NCI-H146 (cell line): ENCODE measurements at places on chromosomes 12 and 14.

DNA sequence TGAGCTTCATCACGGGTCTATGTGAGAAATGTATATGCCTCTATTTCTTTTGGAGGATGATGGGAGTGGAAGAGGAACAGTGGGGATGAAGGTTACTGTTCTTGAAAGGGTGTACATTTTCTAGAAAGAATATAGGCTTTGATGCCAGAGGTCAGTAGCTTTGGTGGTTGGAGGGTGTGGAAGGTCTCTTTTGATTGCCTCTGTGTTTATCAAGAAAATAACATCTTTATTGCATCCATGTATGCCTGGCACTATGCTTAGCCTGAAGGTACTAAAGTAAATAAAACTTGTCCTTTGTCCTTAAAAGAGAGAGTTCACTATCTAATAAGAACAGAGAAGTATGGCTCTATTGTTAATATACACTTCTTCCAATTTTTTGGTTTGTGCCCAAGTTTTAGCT, 201.8 kb downstream of the NUBPL start:
- DNase-seq = no peak

DNA sequence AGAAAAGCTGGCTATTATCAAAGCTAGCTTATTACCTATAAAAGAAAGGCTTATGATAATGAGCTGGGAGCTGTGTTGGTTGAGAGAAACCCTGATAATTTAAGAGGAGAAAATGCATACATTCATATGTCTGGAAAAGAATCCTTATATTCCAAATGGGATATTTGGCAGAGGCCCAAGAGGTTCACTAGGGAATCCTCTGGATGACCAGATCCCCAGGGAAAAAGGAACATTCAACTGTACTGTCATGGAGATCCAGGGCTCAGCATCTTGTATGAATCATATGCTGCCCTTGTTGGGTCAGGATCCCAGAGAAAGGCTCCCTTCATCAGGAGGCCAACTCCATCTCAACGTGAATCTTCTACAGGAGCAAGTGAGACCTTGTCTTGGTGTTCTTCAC, 16.6 kb upstream of the FBXO34 start:
- DNase-seq = no peak

DNA sequence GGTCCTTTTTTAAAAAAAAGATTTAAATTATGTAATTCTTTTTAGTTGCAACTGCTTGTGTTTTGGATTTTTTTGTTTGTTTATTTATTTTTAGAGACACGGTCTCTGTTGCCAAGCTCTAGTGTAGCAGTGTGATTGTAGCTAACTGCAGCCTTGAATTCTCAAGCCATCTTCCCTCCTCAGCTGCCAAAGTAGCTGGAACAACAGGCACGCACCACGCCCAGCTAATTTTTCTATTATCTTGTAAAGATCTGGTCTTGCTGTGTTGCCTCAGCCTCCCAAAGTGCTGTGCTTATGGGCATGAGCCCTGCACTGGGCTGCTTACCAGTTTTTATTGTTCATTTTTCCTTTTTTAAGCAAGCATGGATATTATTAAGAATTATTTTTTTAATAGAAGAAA, 10.6 kb upstream of the ART4 start:
- DNase-seq = no peak

- DNase-seq = no peak
Observed at GRCh38 chr14:104883681-104884361, 18.8 kb downstream of the CEP170B start.

DNA sequence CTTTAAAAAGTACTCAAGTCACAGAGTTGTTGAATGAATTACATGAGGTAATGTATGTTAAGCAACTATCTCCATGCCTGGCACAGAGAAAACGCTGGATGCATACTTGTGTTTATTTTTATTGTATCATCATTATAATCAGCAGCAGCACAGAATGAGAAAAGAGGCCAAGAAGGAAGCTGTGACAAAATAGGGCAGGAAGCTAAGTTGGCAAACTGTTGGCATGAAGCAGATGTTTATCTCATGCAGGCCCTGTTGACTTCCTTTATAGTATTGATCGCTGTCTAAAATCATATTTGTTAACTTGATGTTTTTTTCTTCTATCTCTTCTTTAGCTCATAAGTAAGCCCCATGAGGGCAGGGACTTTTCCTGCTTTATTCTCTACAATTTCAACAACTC, 466.6 kb downstream of the TRHDE start:
- no peak for DNase-seq

- DNase-seq = peak; percentile 96
Observed at GRCh38 chr12:107523775-107524535, 161.6 kb upstream of the PWP1 start.

DNA sequence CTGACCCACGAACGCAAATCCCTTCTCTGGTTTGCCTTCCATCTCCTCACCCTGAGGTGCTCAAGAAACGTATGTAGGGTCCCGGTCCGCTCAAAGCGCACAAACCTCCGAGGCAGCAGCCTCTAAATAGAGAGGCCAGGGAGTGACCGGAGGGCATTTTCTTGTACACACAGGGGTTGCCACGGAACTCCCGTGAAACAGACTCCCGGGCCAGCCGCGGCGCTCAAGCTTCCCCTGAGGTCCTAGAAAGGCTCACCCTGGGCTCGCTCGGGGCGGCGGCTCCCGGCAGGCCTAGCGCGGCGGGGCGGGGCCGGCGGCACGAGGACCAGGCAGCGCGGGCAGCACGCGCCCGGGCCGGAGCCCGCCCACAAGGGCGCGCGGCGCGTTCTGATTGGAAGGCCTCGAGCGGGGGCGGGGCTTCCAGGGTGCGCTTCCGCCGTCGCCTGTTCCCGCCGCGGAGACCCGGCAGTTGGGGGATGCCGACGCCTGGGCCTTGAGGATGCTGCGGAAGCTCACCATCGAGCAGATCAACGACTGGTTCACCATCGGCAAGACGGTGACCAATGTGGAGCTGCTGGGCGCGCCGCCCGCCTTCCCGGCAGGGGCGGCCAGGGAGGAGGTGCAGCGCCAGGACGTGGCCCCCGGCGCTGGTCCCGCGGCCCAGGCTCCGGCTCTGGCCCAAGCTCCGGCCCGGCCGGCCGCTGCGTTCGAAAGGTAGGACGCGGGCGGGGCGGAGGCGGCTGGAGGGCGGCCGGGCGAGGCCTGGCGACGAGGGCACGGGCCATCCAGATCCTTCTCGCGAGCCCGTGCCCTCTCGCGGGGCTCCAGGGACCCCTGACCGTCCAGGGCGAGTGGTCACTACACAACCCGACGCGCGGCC, at the start of gene TDRD9:
TSS of gene TDRD9 (plus strand) at position 446 of the 880 bp plus-strand sequence. CDS start at position 500, 54 bp downstream.
- no peak for DNase-seq

DNA sequence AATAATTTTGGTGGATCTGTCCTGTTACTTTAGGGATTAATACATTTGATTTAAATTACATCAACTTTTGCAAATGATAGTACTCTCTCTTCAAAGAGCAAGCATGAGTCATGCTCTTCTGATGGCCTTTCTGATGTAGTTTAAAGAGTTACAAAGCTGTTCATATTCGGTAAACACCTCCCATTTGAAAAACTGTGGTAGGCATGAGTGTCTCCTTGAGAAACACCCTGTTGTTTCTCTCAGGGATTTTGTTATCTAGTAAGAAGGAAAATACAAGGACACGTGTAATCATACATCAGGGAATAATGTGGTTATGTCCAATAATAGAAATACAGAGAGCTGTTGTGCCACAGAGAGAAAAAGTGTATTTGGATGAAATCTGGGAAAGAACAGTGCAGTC, 53.3 kb upstream of the E2F7 start:
- no peak for DNase-seq

DNA sequence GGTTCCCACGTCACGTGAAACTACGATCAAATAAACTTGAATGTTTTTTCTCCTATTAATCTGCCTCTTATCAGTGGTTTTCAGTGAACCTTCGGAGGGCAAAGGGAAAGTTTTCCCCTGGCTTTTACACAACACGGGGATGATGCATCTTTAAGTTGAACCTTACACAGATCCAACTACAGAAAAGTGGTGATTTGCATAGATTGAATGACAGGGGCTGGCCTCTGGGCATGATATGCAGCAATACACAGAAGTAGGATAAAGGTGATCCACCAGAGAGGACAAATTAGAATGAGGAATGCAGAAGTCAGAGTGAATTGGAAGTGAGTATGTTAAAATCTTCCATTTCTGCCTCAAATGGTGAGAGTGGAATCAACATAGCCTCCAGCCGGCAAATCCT, 11.6 kb downstream of the GSG1 start:
- DNase-seq = no peak

DNA sequence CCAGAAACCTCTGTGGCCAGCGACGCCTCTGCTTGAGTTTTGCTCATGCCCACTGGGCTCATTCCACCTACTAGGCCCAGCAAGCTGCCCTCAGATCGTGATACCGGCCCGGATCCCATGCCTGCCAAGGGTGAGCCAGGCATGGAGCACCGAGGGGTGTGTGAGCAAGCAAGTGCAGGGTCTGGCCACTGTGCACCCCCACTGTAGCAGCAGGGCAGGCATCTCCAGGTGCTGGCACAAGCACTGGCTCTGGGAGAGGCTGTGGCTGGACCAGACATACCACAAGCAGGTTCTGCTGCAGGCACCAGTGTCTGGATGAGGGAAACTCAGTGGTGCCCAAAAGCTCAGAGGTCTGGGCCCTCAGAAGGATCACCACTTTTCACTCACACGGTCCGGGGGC, 20.6 kb downstream of the FAM186A start:
- DNase-seq = no peak

- no peak for DNase-seq
Observed at GRCh38 chr14:50951032-50951431, 6.7 kb upstream of the PYGL start.

GRCh38 chr12:110744151-110744571, 1.5 kb upstream of the PPP1CC start:
- DNase-seq = no peak

DNA sequence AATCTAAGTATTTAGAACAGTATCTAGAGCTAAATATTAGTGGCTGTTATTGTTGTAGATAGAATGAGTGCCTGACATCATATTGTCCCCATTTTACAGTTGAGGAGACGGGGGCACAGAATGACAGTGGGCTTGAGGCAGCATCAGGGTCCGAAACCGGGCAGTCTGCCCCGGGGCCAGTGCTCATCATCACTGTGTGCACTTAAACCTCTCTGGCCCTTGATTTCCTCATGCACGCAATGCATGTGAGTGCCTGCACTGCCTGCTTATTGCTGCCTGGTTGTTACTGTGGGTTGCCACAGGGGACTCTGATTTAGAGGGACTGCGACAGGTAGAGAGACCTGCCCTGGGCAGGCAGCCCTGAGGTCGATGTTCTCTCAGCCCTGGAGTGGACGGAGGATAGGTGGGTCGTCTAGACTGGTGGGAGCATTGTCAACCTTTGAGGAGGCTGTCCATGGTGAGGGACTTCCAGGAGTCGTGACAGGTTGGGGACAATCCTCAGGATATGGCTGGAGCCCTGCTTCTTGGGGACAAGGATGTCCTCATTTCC, 9.8 kb downstream of the ACVRL1 start:
- no peak for DNase-seq

- no peak for DNase-seq
Observed at GRCh38 chr14:73238424-73238852, 1.1 kb downstream of the PAPLN start.

GRCh38 chr12:56684745-56685359, 3.2 kb downstream of the PTGES3 start:
- no peak for DNase-seq

DNA sequence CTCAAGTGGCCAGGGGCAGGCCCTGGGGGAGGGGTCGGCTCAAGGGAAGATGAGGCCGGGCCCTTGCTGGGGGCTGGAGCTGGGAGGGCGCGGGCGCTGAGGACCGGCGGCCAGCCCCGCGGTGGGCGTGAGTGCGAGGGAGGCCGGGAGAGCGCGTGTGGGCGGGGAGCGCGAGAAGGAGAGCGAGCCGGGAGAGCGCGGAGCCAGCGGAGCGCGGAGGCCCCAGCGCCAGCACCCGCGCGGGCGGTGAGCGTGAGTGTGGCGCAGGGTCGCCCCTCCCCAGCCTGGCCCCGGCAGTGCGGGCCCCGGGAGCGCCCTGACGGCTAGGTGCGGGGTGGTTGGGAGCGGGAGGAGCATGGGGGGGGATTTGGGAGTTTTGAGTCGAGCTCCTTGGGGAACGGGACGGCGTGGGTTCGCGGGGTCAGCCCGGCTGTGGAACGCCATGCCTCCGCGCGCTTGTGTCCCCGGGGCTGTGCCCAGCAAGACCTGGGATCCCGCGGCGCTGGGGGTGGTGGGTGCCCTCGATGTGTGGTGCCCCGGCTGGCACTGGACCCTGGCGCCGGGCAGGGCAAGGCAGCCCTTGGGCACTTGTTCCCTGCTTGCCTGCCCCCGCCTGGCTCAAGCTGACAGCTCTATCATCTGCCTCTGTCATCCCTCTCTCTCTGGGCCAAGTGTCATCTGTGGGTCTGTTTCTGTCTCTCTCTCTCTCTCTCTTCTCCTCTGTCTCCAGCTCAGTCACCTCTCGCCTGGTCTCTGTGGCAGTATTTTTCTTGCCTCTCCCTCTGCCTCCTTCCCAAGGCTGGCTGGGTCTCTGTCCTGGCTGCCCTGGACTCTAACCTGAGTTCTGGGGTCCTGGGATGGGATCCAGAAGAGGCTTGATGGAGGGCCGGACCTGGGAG, at the start of gene LBHD2:
TSS of gene LBHD2 (plus strand) at position 190 of the 899 bp plus-strand sequence. CDS start 1,803 bp downstream, outside the sequence.
- no peak for DNase-seq

GRCh38 chr14:49193332-49194065, 392.7 kb downstream of the RPS29 start:
- no peak for DNase-seq

GRCh38 chr14:98185036-98185435, 1087.0 kb downstream of the BCL11B start:
- no peak for DNase-seq

GRCh38 chr12:42985506-42985905, 396.0 kb upstream of the PRICKLE1 start:
- peak; percentile 53 for DNase-seq

GRCh38 chr12:102879-103168, 36.3 kb downstream of the IQSEC3 start:
- DNase-seq = no peak

DNA sequence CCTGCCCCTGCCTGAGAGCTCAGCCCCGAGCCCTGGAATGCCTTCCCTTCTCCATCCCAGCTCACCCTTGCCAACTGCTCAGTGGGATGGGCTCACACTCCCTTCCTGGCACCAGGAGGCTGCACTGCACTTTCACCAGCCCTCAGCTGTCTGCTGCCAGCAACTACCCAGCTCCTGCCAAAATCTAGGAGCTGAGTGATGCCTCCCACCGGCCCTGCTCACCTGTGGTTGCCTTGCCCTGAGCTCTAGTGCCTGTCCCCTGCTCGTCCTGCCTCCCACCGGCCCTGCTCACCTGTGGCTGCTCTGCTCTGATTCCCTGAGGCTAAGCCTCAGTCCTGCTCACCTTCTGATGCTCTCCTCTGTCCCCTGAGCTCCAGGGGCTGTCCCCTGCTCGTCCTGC, 119.8 kb downstream of the TMEM121 start:
- DNase-seq = no peak
